ENCODE measurements at places on chromosomes 3 and 15. TPM values are rescaled to one million over a fixed set of nuclear protein-coding genes. Genes with fewer than 3 reads are reported as not detected.

DNA sequence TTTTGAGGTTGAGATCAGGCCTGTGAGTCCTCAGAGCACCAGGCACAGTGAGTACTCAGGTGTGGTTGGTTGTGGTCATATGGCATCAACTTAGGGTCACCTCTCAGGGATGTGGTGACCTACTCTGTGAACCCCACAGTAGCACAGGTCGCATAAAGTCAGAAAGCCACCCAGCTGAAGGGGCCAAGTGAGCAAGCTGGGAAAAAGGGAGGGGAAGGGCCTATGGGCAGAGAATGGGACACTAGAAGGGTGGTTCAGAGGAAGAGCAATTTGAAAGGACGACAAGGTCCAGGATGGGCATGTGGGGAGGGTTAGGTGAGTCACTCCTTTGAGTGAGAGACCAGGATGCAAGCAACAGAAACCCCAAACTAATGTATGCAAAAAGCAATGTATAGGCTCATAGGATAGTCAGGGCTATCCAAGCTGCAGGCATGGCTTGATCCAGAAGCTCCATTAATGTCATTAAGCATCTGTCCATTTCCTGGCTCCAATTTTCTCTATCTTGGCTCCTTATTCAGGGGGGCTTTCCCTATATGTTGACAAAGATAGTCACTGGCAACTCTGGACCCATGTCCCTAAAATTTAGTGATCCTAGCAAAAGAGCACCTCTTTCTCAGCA, 33.5 kb downstream of the HMCES start:
- no peak overlapping the region for H3K27ac ChIP-seq
- H3K4me1 ChIP-seq: peaks cover 37% of the 10 kb centered on the region
- H3K27me3 ChIP-seq: no peaks in the 10 kb centered on the region
- DNase-seq: no peak
- peak overlapping the region; percentile 93 for H3K4me3 ChIP-seq

DNA sequence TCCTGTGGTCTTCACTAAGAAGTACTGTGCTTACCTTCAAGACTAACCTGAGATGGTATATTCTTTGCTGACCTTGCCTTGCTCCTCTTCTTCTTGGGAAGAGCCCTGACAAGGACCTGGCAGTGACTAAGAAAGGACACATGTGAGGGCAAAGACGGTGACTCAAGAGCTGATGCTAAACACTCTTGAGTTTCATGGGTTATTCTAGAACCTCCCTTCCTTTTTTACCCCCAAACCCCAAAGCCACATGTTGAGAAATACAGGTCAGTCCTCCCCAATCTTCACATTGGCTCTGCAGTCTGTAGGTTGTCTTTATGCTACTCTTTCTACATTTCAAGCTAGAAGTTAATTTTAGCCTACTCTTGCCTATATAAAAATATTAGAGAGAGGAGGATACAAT, 200.6 kb downstream of the SEMA6D start:
- no peak overlapping the region for H3K4me3 ChIP-seq
- H3K36me3 ChIP-seq: no peaks in the 10 kb centered on the region
- no peak for DNase-seq
- no peaks in the 10 kb centered on the region for H3K27me3 ChIP-seq
- H3K4me1 ChIP-seq: peaks cover 6% of the 10 kb centered on the region

- H3K4me3 ChIP-seq: no peak overlapping the region
- no peak overlapping the region for H3K27ac ChIP-seq
- no peak for DNase-seq
- H3K27me3 ChIP-seq: no peaks in the 10 kb centered on the region
These were observed 107.1 kb downstream of the SRGAP3 start for GRCh38 chr3:9142362-9142761.

DNA sequence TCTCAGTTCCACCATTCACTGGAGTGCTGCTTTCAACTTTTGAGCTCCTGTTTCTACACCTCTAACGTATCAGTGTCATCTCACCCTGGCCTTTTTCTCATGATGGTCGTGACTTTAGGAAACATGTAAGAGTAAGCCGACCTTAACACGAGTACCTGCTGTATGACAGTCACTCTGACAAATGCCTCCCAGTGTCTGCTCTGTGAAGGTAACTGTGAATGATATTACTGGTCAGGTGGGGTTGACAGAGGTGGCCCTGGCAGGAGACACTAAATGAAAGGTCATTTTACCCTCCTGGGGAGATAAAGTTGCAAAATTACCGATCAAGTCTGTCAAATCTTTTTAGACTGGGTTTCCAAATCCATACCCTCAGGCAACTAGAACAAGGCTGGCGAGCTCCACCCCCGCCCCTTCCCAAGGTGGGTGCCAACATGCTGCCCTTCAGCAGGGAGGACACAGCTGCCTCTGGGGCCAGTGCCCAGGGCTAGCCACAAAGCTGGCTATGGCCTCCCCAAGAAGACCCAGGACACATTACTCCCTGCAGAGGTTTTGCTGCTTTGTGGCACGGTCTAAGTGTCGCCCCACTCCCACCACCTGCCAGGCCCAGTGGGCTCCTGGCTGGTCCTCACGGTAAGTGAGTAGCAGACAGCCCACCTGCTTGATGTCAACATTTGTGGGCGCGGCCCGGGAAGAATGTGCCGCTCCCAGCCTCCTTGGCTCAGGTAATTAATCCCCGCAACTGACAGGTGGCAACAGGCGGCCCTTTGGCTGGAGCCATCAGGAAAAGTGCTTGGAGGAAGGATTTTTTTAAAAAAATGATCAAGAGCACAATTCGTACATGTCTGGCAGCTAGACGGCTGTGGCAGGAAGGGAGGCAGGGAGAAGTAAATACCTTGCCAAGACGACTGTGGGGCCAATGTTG, 211.8 kb downstream of the TP63 start:
- no peaks in the 10 kb centered on the region for H3K27me3 ChIP-seq
- no peak overlapping the region for H3K4me3 ChIP-seq
- no peaks in the 10 kb centered on the region for H3K36me3 ChIP-seq
- no peak overlapping the region for H3K27ac ChIP-seq
- no peak for DNase-seq
- peaks cover 1% of the 10 kb centered on the region for H3K4me1 ChIP-seq

DNA sequence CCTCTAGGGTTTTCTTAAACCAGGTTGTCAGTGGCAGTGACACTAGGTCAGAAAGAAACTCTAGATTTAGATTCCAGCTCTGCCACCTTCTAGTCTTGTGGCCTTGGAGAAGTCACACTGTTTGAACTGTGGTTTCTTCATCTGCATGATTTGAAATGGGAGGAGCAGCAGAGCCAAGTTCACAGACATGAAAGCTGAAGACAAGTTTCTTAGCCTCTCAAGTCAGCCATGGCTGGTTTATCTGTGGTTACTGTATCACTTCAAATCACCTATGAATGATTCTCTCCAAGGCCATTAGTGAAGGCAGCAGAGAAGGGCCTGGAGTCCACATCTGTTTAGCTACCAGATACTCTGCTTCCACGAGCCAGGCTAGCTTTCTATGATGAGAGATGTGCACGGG, 15.6 kb downstream of the CLEC3B start:
- H3K27ac ChIP-seq: no peak overlapping the region
- no peak overlapping the region for H3K4me3 ChIP-seq
- no peaks in the 10 kb centered on the region for H3K36me3 ChIP-seq
- peaks cover 52% of the 10 kb centered on the region for H3K4me1 ChIP-seq
- no peaks in the 10 kb centered on the region for H3K27me3 ChIP-seq

- no peak overlapping the region for H3K4me3 ChIP-seq
- DNase-seq: peak; percentile 43
- H3K4me1 ChIP-seq: peaks cover 30% of the 10 kb centered on the region
- H3K27ac ChIP-seq: no peak overlapping the region
These were observed 5.1 kb upstream of the KLHL6 start for GRCh38 chr3:183560607-183561006.

- DNase-seq: no peak
- H3K27ac ChIP-seq: no peak overlapping the region
- H3K4me1 ChIP-seq: no peaks in the 10 kb centered on the region
- H3K27me3 ChIP-seq: no peaks in the 10 kb centered on the region
These were observed 82.8 kb downstream of the BCHE start for GRCh38 chr3:165754219-165755007.

GRCh38 chr3:129611812-129612533, 5.5 kb upstream of the PLXND1 start:
- no peaks in the 10 kb centered on the region for H3K27me3 ChIP-seq
- H3K4me3 ChIP-seq: no peak overlapping the region
- no peaks in the 10 kb centered on the region for H3K36me3 ChIP-seq

DNA sequence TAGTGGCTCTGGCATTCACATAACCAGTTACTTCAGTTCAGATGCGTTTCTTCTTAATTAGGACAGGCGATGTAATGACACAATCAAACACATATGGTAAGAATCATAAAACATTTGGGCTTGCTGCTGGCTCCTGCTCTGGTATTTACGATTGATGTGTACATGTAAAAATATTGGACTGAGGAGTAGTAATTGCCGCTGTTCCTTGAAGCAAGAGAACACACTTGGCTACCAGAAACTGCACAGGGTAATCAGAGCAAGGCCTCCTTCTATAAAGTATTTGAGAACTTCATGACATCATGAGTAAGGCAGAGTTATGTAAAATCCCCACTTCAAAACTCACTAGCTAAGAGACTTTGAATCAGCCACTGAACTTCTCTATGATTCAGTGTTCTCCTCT, 158.1 kb downstream of the SSR3 start:
- no peak overlapping the region for H3K27ac ChIP-seq
- H3K36me3 ChIP-seq: no peaks in the 10 kb centered on the region
- no peaks in the 10 kb centered on the region for H3K4me1 ChIP-seq
- no peak overlapping the region for H3K4me3 ChIP-seq

GRCh38 chr3:47578119-47578632, 489 bp downstream of the CSPG5 start:
- peaks cover 11% of the 10 kb centered on the region for H3K4me1 ChIP-seq
- no peak overlapping the region for H3K27ac ChIP-seq
- H3K4me3 ChIP-seq: peak overlapping the region; percentile 59
- H3K36me3 ChIP-seq: no peaks in the 10 kb centered on the region
- no peak for DNase-seq

Gene TBCCD1
- 9.6 TPM for polyA plus RNA-seq

- DNase-seq: no peak
- H3K27ac ChIP-seq: no peak overlapping the region
These were observed 76.9 kb upstream of the EIF1B start for GRCh38 chr3:40232626-40233025.

DNA sequence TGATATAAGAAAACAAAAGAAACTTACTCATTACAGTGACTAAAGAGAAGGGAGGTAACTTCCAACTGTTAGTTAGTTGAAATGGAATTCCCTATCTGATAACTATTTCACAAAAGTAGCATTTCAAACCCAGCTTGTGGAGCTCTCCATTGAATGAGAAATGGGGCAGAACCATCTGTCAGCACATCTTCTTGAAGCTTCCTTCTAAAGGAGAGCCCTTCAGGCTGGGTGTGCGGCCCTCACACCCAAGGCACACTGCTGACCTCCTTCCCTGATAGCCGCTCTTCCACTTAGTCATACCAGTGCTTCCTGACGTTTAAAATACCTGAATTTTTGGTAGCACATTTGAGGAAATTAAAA, 28.1 kb upstream of the VEPH1 start:
- H3K27me3 ChIP-seq: no peaks in the 10 kb centered on the region
- H3K4me3 ChIP-seq: no peak overlapping the region
- no peaks in the 10 kb centered on the region for H3K36me3 ChIP-seq
- no peaks in the 10 kb centered on the region for H3K4me1 ChIP-seq

GRCh38 chr3:32278714-32279113, 40.2 kb downstream of the CMTM8 start:
- no peaks in the 10 kb centered on the region for H3K27me3 ChIP-seq
- H3K4me3 ChIP-seq: no peak overlapping the region
- H3K36me3 ChIP-seq: no peaks in the 10 kb centered on the region
- H3K27ac ChIP-seq: no peak overlapping the region
- H3K4me1 ChIP-seq: peaks cover 10% of the 10 kb centered on the region
- no peak for DNase-seq

DNA sequence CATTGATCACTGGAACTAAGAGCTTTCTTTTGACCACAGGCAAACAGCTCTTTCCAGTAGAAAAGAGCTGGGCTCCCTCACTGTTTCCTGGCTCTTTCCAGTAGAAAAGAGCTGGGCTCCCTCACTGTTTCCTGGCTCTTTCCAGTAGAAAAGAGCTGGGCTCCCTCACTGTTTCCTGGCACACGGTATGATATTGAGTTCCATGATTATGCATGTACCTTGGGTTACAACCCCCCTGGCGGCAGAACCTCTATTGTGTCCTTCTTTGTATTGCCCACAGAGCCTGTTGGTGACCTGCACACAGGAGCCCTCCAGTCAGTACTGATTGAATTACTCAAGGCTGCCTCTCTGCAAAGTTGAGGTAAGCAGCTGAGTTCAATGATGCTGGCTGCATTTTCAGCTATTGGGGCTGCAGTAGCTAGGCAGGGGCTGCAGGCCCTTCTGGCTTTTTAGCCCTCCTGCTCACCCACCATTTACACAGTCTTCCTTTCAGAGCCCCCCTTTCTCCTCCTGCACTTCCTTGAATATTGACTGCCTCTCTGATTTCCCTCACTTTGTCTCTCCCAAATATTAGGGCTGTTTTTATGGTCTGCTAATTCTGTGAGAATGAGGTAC, 10.2 kb downstream of the ACKR2 start:
- H3K36me3 ChIP-seq: no peaks in the 10 kb centered on the region
- no peak overlapping the region for H3K4me3 ChIP-seq
- no peaks in the 10 kb centered on the region for H3K4me1 ChIP-seq
- no peaks in the 10 kb centered on the region for H3K27me3 ChIP-seq
- H3K27ac ChIP-seq: no peak overlapping the region

DNA sequence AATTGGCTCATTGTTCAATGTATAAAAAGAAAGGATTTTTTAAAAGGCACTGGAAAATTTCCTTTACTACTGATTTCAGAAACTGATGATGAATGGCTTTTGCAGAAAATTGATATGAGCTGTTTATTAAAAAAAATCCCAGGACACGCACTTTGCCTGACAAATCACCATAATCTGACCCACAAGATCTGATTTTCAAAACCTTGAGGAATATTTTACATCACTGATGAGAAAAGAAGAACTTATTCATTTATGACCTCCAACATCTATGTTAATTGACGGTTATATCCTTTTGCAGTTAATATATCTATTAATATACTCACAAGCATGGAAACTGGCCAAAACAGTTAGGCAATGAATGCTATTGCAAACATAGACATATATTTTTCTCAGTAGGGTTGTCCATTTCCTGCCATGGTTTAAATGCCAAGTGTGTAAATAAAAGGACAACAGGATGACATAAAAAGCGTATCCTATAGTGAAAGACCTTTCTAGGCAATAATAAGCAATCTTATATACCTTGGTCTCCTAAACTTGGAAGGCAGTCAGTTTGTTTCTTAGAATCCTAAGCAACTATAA, 109.7 kb upstream of the SLC7A14 start:
- no peak overlapping the region for H3K27ac ChIP-seq
- H3K27me3 ChIP-seq: no peaks in the 10 kb centered on the region
- no peak overlapping the region for H3K4me3 ChIP-seq
- no peaks in the 10 kb centered on the region for H3K36me3 ChIP-seq

Gene THBS1
- polyA plus RNA-seq: 56.6 TPM

Gene HRH1
- polyA plus RNA-seq: not detected
